ENCODE measurements at places on chromosomes 4 and X.

- no peak for DNase-seq
These were observed 30.7 kb downstream of the CBR4 start for GRCh38 chr4:168979338-168979737.

DNA sequence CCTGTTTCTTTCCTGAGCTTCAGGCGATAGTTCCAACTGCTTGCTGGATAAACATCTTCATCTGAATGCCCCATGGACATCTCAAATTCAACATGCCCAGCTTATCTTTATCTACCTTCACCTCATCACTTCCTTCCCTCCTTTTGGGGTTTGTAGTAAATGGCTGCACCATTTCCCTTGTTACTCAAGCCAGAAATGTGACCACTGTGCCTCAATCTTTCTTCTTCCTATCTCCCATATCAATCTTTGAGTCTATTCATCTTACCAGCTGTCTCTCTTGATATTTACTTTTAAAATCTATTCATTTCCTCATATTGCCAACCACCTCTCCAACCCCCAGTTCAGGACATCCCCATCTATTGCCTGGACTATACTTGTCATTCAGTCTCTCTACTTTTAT, 155.4 kb downstream of the PPA2 start:
- no peak for DNase-seq

DNA sequence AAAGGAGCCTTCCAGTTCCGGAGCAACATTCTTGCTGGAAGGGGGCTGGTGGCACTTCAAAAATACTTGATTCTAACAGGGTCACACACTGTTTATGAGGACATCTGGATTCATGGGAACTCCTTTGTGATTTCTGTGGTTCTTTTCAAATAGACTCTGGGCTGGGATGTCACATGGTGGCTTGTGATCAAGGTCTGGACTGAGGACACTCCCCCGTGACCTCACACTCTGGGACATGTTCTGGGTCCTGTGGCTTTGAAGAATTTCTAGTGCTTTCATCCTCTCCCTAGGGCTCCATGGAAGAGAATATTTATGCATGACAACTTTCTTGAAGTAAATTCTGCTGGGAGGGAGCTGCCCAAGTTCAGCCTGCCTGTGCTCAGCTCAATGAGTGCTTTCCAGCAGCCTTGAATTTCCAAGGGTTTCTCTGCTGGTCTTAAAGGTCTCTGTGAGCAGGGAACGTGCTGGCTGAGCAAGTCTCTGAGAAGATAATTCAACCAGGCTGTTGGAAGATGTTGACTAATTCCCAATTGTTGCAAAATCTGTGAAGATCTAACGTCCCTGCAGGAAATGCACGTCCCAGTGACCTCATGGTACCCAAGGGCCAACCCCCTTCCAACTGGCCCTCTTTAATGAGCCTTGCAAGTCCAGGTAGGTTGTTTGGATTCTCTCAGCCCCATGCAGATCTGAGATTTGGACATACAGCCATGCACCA, 36.3 kb downstream of the GPR143 start:
- DNase-seq: no peak

DNA sequence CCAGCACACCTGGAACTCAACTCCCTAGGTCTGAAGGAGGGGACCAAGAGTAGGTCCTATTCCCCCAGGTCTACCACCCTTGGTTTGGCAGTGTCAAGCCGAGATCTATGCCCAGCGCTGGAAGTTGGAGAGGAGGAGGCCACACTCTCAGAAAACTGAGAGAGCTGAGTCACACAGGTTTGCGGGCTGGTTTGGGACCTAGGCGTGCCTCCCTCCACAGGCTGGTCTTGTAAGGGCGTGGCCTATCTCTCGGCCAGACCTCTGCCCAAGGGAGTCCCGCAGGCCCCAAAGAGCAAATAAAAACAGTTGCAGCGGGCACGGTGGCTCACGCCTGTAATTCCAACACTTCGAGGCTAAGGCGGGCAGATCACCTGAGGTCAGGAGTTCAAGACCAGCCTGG, 52.9 kb upstream of the INTU start:
- no peak for DNase-seq

GRCh38 chrX:38560776-38561125, 591 bp upstream of the TSPAN7 start:
- no peak for DNase-seq

GRCh38 chr4:153535772-153536513, 69.8 kb downstream of the TMEM131L start:
- DNase-seq: no peak

GRCh38 chr4:47002580-47002979, 9.2 kb upstream of the GABRA4 start:
- no peak for DNase-seq

GRCh38 chr4:166816890-166817289, 417.4 kb downstream of the SPOCK3 start:
- DNase-seq: no peak

- no peak for DNase-seq
These were observed 602 bp downstream of the PRKX start for GRCh38 chrX:3712870-3713224.

GRCh38 chrX:125424536-125424935, 104.9 kb downstream of the TEX13C start:
- no peak for DNase-seq

- DNase-seq: no peak
These were observed 225.8 kb upstream of the SPRY1 start for GRCh38 chr4:123170843-123171242.

- no peak for DNase-seq
These were observed 22.6 kb upstream of the CLCN4 start for GRCh38 chrX:10133980-10134676.

DNA sequence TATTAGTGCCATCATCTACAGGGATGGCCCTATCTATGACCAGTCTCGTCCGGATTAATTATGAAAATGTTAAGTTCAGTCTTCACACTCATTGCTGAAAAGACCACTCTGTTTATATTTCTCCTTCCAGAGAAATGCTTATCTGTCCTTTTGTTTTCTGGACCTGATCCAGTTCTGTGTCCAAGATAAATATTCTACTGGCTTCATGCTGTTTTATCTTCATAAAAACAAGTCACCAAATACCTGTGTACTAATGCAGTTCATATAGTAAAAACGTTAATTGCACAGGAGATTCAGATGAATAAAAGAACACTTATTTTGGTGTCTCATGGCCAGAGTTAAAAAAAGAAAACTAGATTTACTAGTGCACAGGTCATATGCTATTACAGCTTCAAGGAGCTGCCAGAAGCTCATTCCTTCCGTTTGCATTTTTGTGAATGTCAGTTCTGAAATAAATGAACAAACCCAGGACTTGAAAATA, 17.3 kb downstream of the FNIP2 start:
- no peak for DNase-seq

DNA sequence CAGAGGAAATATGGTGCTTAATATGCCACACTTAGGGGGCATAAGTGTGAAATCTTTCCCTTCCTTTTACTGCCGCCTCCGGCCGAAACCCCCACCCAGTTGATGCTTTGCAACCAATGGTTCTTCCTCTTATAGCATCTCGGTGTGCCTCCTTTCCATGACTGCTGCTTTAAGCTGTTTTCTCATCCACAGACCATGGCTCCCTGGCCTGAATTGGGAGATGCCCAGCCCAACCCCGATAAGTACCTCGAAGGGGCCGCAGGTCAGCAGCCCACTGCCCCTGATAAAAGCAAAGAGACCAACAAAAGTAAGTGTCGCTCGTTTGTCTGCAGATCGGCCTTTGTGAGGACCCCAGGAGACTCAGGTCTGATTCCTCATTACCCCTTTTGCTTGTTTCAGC, 6.7 kb downstream of the SLC34A2 start:
- no peak for DNase-seq

- DNase-seq: no peak
These were observed 24.3 kb upstream of the GPRIN3 start for GRCh38 chr4:89331686-89332544.

DNA sequence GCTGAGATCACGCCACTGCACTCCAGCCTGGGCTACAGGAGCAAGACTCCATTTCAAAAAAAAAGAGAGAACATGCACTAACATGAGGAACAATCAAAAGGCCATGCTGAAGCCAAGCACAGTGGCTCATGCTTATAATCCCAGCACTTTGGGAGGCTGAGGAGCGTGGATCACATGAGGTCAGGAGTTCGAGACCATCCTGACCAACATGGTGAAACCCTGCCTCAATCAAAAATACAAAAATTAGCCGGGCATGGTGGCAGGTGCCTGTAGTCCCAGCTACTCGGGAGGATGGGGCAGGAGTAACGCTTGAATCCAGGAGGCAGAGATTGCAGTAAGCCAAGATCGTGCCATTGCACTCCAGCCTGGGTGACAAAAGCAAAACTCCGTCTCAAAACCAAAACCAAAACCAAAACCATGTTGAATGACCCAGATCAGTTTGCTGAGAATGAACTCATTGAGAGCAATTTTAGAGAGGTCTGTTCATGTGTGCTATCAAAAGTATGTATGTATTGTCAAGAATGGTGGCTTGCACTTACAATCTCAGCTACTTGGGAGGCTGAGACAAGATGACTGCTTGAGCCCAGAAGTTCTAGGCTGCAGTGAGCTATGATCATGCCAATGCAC, 44.8 kb downstream of the PDS5A start:
- DNase-seq: no peak

GRCh38 chr4:81454499-81454898, 17.2 kb downstream of the RASGEF1B start:
- DNase-seq: no peak

GRCh38 chr4:76779740-76780459, 118.0 kb downstream of the SOWAHB start:
- peak; percentile 45 for DNase-seq

- DNase-seq: no peak
These were observed 55.5 kb downstream of the CLDN22 start for GRCh38 chr4:183264614-183265013.

GRCh38 chr4:3710451-3711182, 55.6 kb upstream of the ADRA2C start:
- DNase-seq: no peak

DNA sequence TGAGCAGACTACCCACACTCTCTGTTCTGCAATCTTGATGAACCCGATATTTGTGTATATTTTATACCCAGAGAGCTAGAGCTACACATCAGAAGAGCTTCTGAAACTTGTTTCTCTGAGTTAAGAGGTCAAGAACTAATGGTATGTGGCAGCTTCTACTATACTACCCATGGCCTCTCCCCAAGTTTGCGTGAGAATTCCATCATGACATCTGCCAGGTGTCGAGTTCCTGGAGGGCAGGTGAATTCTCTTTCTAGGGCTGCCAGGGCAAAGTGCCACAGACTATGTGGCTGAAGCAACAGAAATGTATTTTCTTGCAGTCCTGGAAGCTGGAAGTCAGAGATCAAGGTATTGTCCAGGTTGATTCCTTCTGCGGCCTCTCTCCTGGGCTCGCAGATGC, 4.4 kb downstream of the SORCS2 start:
- peak; percentile 29 for DNase-seq

DNA sequence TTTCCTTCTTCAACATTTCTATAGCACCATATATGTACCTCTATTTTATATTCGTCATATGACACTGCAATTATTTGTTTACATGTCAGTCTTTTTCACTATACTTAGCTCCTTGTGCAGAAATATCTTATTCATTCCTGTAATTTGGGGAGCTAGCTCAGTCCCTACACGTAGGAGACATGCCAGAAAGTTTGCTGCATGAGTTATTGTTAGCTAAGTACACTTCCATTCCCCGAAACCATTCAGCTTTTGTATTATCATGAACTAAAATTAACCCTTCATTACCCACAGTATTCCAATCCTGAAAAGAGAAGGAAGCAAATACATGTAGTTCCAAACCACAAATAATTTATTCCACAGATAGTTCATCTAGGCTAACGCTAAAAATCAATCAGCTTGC, 10.2 kb downstream of the CBR4 start:
- no peak for DNase-seq

- no peak for DNase-seq
These were observed 88.5 kb upstream of the CBR4 start for GRCh38 chr4:169098532-169098931.

- DNase-seq: no peak
These were observed 5.1 kb upstream of the DCLK2 start for GRCh38 chr4:150072906-150073714.

DNA sequence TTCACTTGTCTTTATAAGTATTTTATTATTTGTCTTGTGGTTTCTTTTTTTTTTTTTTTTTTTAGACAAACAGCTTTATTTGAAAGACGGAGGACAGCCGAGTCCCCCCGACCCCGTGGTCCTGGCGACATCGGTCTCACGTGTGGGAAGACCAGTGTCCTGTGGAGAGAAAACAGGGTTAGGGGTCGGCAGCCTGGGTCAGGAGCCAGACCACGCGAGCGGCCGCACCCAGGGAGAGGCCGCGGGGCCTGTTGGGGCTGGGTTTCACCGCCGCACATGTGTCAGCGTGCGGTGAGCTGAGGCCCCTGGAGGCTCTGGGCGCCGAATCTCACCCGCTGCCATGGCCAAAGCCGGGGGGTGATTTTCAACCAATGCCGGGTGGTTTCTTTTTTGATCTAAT, 17.8 kb upstream of the RAB33B start:
- DNase-seq: no peak

GRCh38 chrX:1493412-1493811, 40.7 kb upstream of the ASMTL start:
- no peak for DNase-seq

- DNase-seq: peak; percentile 13
These were observed 550 bp downstream of the ADGRA3 start for GRCh38 chr4:22515145-22515887.

GRCh38 chr4:80788798-80789197, 241.7 kb upstream of the BMP3 start:
- DNase-seq: peak; percentile 46

DNA sequence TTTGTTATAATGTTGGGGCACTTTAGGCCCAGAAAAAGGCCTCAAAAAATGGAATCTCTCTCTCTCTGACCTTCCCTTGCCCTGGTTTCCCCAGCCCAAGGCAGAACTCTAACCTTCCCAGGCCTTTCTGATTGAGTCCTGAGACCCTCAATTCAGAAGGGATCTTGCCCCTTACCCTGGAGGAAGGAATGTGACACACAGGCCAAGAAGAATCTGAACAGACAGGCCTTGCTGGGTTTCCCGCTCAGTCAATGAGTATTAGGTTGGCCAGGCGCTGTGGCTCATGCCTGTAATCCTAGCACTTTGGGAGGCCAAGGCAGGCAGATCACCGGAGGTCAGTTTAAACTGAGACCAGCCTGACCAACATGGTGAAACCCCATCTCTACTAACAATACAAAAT, 27.6 kb downstream of the ELOVL6 start:
- DNase-seq: no peak

DNA sequence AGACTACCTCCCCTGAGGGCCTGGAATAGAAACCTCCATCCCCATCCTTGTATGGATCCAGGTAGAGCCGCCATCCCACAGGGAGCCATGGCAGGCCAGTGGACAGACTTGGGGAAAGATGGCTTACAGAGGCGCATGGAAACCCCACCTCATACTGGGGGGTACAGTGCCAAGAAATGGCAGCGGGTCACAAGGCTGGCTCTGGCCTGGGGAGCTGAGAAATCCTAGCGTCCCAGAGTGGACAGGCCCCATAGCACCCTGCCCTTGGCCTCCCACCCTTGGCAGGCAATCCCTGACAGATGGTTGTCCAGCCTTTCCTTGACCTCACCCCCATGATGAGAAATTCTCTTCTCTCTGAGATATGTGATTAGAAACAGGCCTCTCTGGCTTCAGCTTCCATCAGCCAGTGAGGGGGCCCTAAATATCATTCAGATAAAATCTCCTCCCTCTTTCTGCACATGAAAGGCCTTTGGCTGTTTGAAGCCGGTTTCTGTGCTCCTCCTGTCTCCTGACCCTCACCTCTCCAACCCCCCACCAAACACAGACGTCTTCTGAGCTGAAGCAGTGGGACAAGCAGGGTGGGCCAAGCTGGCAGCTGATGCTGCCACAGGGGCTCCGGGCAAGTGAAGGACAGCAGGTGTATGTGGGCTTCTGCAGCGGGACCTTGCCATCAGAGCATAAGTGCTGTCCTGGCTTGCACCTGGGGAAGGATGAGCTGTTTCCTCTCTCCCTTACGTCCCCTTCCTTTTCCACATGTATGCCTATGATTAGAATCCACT, 204.4 kb upstream of the MAMLD1 start:
- no peak for DNase-seq

Data from DMS79 treated with DMSO at 0.1 percent for 48 hours (cell line).